ENCODE measurements at places on chromosomes 4 and X.

GRCh38 chr4:46492394-46492793 lies 102.5 kb upstream of the GABRA2 start:
- no peak for DNase-seq

GRCh38 chr4:176036585-176037205 lies 28.9 kb upstream of the WDR17 start:
- peak; percentile 31 for DNase-seq

- no peak for DNase-seq
Measured at GRCh38 chr4:123816462-123816861, 419.9 kb downstream of the SPRY1 start.

DNA sequence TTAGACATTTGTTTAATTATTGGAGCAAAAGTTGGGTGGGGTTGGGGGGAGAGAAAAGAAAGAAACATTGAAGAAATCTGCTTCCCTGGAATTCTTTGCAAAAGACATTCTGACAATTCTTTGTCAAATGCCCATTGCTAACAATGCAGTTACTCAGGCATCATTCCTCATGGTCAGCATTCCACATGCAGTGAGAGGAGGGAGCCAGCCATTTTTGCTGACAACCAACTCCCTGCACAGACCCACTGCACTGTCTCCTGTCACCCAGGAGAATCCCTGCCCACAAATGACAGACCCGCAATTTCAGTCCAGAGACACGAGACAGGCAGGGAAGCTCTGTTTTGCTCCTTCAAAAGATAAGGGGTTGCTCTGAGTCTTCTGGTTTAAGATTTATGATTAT lies 985.1 kb upstream of the SLIT2 start:
- DNase-seq, result no peak

- DNase-seq, result no peak
Measured at GRCh38 chr4:89463341-89463740, 155.7 kb upstream of the GPRIN3 start.

GRCh38 chr4:56215141-56215783 lies 172.0 kb downstream of the AASDH start:
- peak; percentile 39 for DNase-seq

- DNase-seq, result no peak
Measured at GRCh38 chr4:24164054-24164693, 274.3 kb upstream of the PPARGC1A start.

GRCh38 chrX:54193085-54193821 lies 10.2 kb upstream of the FAM120C start:
- no peak for DNase-seq

DNA sequence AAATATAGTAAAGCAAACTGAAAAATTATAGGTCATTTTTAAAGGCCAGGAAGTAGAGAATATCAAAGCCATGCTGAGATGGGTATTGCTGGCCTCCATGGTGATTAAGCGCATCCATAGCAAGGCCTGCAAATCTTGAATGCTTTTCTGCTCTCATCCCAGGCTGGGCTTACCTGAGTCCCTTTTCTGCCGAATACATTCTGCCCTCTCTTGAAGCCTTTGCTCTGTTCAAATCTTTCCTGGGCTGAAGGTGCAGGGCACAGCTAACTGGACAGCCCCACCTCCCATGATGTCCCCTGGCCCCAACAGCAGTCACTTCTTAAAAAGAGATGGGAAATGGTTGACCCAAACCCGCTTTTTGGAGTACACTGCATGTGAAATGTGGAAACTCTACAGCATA lies 10.1 kb upstream of the EIF1AX start:
- DNase-seq, result no peak

DNA sequence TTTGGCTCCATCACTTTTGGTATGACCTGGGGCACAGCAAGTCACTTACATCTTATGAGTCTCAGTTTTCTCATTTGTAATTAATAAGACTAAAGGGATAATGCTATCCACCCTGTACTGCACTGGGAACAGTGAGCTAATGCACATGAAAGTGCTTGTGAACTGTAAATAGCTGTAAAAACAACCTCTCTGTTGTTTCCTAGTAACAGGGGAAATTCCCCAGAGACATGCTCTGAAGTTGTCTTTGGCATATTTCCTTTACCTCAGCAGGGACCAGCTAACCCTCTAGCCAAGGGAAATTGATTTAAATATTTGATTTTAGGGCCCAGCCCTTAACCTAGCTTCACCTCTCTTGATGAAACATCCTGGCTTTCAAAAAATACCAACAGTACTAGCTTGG lies 6.1 kb upstream of the CYSLTR1 start:
- DNase-seq, result no peak

DNA sequence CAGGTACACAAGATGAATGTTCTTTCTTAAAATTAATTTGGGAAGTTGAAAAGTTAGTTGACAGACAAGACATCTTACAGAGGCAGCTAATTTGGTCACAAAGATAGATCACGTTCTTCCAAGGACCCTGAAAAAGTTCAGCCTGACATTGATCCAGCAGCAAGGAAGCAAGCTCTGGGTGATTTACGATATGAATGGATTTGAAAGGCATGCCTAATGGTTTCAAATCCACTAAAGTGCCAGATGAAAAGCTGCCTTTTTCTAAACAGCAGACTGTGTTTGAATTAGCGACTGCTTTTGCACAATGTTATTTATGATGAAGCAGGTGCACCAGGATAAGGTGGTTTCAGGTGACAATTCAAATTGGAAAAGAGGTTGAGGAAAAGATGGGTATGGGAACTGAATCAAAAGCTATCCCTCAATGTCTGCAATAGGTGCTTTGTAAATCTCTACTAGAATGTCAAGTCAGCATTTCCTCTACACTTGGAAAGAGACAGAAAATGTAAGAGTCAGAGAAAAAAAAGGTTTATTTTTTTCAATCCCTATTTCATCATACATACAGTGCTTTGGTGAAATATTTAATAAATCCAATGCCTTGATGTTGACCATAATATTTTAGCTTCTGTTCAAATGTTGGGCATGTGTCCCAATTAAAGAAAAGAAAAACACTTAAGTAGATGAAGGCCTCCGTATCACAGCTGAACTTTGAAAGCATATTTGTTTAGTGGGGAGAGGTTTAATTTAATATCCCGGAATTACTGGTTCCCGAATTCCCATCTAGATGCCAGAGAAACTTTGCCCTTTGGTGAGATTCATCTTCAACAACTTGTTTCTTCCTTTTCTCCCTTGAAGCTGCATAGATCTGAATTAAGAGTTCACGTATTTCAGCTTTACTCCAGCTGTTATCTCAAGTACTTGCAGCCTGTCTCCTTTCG lies 6.0 kb downstream of the RASGEF1B start:
- peak; percentile 72 for DNase-seq

GRCh38 chr4:126071346-126072333 lies 756.9 kb downstream of the FAT4 start:
- no peak for DNase-seq

GRCh38 chrX:132171881-132172280 lies 44.1 kb upstream of the FRMD7 start:
- no peak for DNase-seq

DNA sequence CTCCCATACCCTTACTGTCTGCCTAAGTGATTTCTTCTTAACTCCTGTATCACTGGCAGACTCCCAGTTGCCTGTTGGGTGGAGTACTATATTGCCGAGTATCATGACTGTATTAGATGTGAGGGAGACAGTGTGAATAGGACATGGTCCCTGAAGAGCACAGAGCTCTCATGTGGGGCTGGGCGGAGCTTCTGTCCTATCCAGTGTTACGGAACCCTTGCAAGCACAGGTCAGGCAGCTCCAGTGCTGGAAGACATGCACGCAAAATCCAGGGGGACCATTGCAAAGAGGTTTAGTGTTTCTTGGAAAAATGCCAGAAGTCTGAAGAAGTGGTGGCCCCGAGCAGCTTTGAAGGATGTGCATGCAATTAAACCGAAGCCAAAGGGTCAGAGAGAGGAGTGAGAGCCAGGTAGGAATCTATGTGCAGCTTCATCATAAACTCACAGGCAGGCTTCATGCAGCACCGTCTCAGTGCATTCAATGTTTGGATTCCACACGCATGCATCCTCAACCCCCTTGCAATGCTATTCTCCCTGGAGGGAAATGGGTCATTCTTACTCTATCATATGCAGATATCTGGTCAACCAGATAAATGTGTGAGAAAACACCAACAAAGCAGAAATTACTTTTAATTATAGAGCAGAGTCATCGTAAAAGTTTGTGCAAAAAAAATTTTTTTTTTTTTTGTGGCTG lies 49.7 kb upstream of the DHRSX start:
- DNase-seq, result peak; percentile 83

- no peak for DNase-seq
Measured at GRCh38 chrX:145631461-145631951, 186.1 kb upstream of the SLITRK2 start.

- no peak for DNase-seq
Measured at GRCh38 chr4:147586032-147586431, 31.2 kb upstream of the TMEM184C start.

GRCh38 chr4:536351-536972 lies 37.5 kb downstream of the PIGG start:
- DNase-seq, result no peak

GRCh38 chr4:17250591-17250990 lies 261.3 kb downstream of the QDPR start:
- DNase-seq, result no peak

DNA sequence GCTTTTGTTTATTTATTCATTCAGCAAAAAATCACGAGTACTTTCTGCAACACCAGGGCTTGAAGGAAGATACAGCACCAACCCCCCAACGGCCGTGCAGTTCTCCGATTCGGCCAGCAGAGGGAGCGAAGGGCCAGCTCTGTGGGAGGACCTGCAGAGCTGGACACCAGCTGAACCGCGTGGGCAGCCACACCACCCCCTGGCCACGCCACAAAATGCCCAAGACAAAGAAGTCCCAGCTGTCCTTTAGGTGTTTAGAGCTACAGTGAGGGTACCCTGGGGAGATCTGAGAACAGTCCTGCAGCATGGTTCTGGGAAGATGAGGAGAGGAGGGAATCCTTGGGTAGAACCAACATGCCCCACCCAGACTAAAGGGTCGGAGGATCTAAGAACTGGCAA lies 83.1 kb downstream of the RELL1 start:
- DNase-seq, result peak; percentile 71

DNA sequence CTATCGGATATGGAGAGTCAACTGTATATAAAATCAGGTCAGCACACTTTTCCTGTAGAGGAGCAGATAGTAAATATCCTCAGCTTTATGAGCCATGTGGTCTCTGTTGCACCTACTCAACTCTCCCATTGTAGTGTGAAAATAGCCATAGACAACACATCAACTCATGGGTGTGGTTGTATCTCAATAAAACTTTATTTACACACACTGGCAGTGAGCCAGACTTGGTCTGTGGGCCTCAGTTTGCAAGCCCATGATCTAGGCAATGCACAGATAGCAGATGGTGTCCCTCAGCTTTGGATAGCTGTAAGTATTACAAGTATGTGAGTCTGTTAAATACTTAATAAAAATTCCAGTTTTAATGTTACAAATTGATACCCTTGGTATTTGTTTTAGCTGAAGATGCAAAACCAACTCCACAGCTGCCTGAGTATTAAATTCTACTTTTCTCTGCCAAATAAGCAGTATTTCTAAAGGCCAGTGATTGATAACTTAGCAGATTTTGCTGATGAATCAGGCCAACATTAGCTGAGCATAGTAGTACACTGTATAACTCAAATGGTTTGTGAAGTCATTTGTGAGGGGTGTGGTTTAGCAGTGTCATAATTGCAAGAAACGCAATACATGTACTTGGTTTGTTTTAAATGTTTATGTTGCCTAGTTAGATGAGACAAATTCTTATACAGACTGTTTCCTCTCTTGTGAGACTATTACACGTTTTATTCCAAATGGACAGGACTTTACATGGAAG lies 87.3 kb downstream of the GPR143 start:
- no peak for DNase-seq

- DNase-seq, result peak; percentile 47
Measured at GRCh38 chr4:31735004-31735403, 1014.8 kb downstream of the PCDH7 start.
